ENCODE measurements at places on chromosomes 1 and 21.

DNA sequence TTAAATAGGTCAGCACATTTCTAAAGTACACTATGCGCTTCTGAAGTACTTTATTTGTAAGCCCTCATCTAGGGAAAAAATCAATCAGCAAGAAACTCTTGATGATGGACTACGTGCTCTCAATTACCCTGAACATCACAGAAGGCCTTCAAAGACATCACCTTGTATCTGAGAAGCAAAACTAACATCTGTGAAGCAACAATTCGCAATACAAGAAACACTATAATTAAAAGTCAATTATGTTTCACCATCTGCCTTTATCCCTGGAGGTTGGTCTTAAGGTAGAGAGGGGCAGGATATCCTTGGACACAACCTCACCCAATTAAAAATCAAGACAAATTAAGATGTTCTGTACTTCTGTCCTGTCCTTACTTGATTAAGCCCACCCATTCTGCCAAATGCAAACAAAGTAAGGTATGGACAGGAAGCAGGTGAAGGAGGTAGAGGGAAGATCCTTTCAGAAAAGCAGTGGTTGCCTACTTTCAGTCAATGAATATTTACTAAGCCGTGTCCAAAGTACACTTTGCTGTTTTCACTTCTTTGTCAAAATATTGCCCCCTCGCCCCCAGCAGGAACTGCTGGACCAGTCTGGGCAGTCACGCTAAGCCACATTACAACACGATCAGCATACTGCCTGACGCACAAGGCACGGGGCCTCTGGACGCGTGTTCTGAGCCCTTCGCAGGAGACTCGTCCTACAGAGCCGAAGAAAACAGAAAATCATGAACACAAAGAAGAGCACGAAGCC, 887 bp downstream of the SLC19A2 start:
- DNase-seq = peak; percentile 54

GRCh38 chr1:76425201-76426145, 350.9 kb downstream of the ST6GALNAC3 start:
- no peak for DNase-seq

- no peak for DNase-seq
Measured at GRCh38 chr21:34537838-34538237, 25.8 kb upstream of the KCNE1 start.

GRCh38 chr1:9615316-9616063, 26.8 kb downstream of the TMEM201 start:
- DNase-seq = peak; percentile 80

- DNase-seq = no peak
Measured at GRCh38 chr21:34705011-34705410, 36.2 kb downstream of the CLIC6 start.

GRCh38 chr1:20370698-20371097, 80.0 kb downstream of the VWA5B1 start:
- DNase-seq = no peak

GRCh38 chr1:14377386-14377785, 221.1 kb upstream of the KAZN start:
- DNase-seq = no peak

DNA sequence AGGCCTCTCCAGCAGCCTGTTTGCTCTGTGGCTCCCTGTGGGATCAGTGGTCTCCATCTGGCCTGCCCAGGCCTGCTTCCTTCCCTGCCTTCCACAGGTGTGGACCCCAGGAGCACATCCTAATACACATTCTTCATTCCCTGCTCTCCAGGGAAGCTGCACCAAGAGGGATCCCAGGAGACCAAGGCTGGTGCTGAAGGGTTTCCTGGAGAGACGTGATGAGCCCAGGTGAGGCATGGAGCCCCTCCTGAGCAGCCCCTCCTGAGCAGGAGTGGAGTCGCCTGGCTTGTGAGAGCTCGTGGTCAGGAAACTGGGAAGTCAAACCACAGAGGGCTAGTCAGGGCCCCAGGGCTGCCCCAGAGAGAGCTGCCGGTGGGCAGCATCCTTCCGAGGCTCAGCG, 561.4 kb downstream of the MATN1 start:
- DNase-seq = no peak

DNA sequence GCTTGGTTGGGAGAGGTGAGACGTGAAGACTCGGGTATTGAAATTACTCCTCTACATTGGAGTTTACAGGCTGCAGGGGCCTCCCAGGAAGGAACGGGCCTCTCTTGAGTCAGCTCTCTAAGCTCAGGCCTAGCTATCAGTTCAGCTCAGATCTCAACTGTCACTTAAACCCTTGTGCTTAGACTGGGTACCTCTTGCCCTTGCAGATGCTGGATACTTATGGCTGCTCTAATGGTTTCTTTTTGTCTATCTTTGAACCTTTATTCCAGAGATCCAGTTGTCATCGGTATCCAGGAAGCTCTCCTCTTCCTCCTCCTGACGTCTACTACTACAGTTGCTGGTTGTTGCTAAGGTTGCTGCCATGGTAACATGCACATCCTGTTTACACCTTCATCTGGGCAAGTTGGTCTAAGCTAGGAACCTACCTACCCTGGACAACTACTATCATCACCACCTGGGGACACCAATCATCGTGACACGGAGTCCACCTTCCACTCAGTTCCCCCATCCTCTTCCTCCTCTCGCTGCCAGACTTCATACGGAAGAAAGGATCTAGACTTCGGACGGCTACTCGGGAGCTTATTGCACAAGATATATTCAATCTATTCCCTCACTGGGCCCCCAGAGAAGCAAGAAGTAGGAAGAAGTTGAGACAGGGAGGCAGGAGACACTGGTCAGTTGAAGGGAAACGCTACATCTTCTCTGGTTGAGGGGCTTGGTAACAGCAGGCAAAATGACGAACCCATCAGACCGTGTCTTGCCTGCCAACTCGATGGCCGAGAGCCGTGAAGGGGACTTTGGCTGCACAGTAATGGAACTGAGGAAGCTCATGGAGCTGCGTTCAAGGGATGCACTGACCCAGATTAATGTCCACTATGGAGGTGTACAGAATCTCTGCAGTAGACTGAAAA, 56.1 kb downstream of the ATP2B4 start:
- no peak for DNase-seq

- no peak for DNase-seq
Measured at GRCh38 chr1:43569175-43569574, 38.5 kb downstream of the PTPRF start.

DNA sequence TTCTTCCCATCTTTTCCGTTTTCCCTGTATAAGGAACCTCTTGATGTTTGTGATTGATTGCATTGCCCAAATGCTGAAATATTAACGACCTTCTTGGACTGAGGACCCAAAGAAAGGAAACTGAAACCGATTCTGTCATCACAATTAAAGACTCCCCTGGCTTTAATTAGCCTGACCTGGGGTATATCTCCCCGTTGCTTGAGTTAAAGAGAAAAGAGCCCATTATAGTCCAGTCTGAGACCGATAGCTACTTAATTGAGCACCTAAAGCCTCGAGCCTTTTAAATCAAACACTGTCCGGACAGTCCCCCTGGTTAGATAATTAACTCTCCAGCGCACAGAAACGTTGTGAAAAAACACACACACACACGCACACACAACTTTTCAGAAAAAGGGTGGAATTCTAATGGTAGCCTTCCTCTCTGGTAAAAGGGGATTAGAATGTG, 8.0 kb downstream of the LMO4 start:
- no peak for DNase-seq

DNA sequence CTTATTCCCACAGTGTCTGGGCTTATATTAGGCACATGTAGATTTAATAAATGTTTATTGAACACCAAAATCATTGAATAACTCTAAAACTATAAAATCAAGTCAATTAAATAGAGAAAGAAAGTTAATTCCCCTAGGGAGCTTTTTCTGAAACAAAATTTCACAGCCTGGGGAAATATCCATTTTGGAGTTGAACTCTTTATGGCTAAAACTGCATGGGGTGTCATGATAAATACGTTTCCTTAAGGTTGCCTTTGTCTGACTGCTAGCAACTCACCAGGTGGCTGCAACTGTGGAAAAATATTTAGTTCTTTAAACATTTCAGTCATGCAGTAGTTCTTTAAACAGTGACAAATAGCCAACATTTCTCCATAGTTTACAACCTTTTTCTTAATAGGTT, 496.1 kb downstream of the LRRIQ3 start:
- DNase-seq = no peak

- peak; percentile 71 for DNase-seq
Measured at GRCh38 chr1:3491291-3492246, 37.1 kb downstream of the ARHGEF16 start.

DNA sequence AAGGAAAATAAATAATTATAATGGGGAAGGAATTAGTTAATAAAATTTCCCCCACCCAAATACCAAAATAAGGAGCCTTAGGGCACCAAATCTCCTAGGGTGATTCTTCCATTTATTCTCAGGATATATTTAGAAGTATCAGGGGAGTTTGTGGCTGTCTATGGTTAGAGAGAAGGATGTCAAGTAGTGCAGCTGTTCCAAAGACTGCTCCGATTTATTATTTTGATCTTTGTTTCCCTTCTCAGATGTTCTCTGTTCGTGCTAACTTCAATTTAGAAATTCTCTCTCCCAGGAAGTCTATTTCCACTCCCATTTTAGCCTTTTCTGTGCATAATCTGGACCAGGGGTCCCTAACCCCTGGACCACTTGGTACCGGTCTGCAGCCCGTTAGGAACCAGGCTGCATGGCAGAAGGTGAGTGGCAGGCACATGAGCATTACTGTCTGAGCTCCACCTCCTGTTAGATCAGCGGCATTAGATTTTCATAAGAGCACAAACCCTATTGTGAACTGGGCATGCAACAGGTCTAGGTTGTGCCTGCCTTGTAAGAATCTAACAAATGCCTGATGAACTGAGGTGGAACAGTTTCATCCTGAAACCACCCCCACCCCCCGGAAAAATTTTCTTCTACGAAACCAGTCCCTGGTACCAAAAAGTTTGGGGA, 9.3 kb upstream of the MAST2 start:
- no peak for DNase-seq
